NCI-H446 (cell line): ENCODE measurements at places on chromosomes 1 and 21.

GRCh38 chr1:62175568-62176179 lies 19.0 kb upstream of the L1TD1 start:
- DNase-seq = peak; percentile 51

DNA sequence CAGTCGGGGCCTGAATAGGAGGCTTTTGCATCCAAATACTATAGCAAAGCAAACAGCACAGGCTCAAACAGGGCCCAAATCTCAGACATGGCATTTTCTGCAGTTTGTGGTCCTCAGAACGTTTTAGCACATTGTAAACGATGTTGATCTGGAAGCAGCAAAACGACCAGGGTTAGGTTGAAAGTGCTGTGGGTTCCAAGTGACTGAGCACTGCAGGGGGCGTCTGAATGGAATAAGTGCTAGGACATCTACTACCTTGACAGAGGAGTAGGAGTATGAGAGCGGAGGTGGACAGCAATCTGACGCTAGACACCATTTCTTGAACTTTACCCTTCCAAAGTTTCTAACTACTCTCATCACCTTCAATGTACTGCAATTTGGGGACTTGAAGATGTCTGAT lies 214.9 kb downstream of the BARHL2 start:
- no peak for DNase-seq

DNA sequence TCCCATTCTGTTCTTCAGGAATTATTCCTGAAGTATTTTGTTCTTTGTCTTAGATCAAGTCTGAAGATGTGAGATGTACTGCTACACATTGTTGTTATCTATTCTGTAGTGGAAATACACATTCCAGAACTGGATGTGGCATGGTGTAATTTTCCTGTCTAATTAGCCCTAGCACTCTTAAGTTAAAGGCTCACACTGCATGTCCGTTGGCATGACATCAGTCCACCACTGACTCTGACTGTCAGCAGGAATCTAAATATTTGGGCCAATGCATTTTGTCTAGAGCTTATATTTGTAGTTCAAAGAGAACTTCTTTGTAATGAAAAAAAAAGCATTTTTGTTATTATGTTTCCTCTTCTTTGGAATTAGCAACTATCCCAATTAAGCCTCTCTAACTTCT lies 201.0 kb downstream of the S1PR1 start:
- no peak for DNase-seq

GRCh38 chr1:112325504-112325903 lies 70.5 kb upstream of the CTTNBP2NL start:
- DNase-seq = no peak

- no peak for DNase-seq
These were observed 13.2 kb downstream of the CAPZB start for GRCh38 chr1:19472174-19472573.

DNA sequence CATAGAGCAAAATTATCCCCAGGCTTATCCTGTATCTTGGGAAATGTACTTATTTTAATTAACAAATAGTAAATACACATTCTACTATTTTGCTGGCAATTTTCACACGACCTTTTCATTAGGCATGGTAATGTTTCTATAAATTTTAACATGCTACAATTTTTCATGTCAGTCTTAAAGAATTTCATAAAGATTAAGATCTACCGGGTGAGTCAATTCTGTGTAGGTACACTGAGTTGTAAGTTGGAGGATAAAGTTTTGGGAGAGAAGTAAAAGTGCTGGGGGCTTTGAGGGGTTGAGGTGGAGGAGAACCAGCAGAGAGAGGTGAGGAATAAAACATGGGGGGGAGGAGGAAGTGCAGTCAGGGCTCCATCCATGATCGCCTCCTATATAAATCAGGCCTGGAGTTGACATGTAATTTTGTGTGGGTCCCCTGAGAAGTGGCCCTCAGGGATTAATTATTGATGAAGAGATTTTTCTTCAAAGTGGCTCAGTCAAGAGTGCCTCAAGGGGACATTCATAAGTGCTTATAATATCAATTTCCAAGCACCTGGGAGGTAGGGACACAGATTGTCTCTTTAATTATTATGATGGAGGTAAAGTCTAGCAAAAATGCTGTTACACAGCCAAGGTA lies 7.2 kb downstream of the DPYD start:
- DNase-seq = no peak

- no peak for DNase-seq
These were observed 22.5 kb downstream of the PKP1 start for GRCh38 chr1:201305815-201306214.

DNA sequence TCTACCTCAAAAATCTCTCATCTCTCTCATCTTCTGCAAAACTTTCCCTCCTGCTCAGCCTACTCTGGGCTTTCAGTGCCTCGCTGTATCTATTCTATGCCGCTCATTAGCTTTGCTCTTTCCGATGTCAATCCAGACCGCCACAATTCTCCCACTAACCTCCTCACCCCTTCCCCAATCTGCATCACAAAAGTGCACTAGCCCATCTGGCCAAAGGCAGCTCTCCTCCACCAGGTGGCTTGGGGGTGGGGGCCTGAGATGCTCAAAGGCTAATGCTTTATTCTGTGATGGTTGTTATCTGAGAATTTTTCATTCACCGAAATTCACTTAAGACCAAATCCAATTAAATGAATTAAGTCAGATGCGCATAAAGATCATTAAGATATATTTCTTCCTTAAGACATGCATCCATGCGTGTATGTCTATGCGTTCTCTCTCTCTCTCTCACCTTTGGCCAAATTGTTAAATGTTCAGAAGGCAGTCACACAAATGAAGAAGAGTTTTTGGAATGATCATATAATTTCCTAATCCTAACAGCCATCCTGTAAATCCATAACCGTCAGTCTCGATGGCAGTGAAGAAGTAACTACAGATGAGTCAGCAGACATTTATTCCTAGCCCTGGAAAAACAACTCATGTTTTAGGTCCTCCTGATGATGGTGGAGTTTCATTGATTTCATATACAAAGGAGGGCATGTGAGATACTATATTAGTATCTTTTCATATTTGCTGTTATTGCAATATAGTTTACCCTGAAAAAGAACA lies 111.3 kb downstream of the C1orf21 start:
- DNase-seq = no peak

DNA sequence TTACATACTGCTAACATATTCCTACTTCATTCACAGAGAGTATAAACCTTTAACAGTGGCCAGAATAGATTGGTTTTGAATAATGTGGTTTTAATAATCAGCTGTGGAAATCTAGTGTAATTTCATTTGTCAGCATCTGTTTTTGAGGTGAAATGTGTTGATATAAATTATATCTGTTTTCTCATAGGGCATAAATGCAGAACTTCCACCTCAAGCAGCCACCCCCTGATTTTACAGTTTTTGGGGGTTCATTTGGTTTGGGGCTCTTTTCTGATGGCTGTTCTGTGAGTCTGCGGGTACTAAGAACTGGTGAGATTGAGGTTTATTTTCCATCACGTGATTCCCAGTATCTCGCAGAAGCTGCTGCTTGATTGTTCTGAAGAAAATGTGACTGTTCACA lies 23.2 kb downstream of the EDARADD start:
- no peak for DNase-seq

- no peak for DNase-seq
These were observed 53.6 kb upstream of the DIRAS3 start for GRCh38 chr1:68103884-68104554.

DNA sequence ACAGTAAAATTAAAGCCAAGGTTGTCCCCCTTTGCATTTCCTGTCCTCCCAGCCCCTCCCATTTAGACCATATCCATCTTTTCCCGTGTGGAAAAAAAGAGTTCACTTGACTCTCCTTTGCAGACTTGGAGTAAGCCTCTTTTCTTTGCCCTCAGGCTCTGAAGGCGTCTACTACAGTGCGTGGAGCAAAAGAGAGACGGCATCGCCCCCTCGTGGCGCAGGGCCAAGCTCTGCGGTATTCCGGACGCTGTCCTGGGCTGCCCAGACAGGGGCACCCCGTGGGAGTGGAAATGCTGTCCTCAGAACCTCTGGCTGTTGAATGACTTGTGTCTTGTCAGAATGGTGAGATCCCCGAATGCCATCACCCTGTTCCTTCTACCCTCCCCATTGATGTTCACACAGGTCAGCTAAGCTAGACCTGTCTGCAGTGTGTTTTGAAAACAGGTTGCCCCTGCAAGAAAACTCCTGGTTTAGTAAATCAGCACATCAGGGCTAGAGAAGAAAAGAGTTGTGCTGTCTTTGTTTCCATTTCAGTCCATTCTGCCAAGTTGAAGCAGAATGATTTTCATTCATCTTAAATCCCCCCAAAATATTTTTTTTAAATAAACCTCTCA lies 12.3 kb upstream of the GJA8 start:
- DNase-seq = no peak

DNA sequence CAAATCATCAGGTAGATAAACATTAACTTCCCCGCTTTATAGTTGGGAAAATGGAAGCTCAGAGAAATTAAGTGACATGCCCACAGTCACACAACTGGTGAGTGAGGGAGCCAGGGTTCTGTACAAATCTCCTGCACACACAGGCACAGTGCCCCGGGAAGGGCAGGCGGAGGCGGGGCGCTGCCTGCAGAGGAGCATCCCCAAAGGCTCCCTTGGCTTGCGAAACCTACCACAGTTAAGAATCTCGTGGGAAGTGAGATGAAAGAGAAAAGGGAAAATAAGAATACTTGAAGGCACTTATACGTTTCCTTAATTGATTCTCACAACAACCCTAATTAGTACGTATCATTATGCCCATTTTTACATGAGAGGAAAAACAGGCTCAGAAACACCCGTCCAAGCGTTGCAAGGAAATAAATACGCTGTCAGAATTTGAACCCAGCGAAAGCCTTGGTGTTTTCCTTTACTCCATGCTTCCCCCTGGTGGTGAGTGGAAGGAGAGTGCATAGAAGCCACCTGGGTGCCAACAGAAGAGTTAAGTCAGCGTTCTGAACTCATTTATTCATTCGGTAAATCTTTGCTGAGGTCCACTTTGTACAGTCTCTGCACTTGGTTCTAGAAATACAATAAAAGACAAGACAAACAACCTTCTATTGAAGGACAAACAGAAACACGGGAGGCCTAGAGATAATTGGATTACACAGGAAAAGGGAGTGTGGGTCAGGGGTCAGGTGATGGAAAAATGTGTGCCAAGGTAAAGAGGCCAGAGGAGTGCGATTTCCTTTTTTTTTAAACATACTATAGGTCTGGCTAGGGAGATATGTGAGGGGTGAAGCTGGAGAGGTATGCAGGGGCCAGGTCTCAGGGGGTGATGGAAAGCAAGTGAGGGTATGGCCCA lies 28.4 kb downstream of the ACP6 start:
- peak; percentile 73 for DNase-seq

DNA sequence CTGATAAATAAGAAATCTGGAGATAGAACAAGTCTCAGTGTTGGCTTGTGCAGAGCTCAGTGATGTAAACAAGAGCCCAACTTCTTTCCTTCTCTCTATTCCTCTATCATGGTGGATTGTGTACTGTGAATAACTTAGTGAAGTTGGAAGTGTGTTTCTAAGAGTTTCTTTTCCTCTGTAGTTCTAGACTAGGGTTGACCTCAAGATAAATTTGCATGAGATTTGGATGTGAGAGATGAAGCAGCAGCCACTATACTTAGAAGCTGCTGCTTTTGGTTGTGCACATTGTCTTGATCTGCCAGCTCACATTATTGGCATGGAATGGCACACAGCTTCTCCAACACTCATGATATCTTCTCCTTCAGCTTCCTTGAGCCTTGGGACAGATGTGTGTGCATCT lies 198.9 kb upstream of the ZP4 start:
- no peak for DNase-seq

DNA sequence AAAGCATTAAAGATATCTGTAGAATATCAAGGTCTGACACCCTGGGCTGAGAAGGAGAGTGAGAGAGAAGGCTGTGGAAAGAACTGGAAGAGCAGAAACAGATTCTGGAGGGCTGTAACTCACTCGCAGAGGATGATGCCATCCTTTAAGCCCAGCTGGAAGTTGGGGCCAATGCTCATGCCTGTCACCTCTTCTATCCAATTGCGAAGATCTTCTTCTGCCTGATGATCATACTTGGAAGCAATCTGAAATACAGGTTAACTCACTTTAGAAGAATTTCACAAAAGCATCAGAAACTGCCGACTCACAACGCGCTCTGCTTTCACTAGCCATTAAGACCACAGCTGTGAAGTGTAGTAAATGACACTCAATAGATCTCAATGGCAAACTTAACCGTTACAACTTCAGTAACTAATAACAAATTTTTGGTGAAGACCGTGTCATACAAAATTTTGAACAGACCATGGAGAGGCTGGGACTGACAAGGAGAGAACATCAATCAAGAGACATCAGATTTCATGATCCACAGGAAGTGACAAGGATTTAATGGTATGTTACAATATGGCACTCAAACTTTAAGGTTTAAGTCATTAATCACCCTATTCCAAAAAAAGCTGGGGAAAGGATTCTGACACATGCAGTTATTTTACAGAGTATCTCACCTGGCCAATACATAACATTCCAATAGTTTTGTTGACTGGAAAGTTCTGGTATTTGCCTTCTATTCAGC lies 23.5 kb downstream of the CNN3 start:
- DNase-seq = no peak

GRCh38 chr1:72885017-72885416 lies 602.7 kb upstream of the NEGR1 start:
- no peak for DNase-seq

GRCh38 chr21:28900481-28900880 lies 92.2 kb downstream of the LTN1 start:
- no peak for DNase-seq

DNA sequence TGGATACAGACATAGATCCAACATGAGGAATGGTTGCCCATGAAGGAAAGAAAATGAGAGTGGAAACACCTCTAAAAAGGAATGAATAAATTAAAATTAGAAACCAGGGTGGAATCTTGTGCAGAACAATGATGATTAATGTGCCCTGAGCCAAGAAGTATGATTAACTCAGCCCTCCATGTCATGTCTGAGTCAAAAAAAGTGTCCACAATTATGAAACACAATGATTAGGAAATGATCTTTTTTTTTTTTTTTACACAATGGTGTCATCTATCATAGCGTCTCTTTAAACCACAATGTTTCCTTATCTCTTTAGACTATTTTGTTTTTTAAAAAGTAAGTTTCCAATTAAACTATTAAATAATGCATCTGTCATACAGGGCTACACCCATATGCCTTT lies 78.9 kb upstream of the RAB4A start:
- DNase-seq = no peak

- no peak for DNase-seq
These were observed 39.0 kb upstream of the ATP1A1 start for GRCh38 chr1:116334015-116334547.

GRCh38 chr1:155171836-155172731 lies 1.0 kb downstream of the KRTCAP2 start:
- no peak for DNase-seq

DNA sequence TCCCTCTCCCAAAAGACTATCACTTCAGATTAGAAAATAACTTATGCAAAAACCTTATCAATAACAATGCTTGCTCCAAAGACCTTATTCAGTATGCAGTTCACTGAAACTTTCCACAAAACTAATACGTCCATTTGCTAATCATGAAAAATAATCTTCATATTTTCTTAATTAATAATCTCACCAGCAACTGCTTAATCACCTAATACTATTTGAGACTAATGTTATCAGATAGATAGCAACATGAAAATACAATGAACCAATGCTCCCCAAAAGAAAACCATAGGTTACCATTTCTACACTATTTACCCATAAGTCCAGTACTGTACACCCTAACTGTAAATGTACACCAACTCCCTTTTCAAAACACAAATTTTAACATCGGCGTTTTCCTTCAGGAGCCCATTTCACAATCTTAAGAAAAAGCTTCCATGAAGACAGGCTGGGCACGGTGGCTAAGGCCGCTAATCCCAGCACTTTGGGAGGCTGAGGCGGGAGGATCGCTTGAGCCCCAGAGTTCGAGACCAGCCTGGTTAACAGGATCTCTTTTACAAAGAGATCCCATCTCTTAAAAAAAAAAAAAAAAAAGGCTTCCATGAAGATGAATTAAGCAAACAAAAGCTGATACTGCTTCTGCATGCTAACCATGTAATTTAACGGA lies 1.7 kb downstream of the GNB1 start:
- DNase-seq = no peak
